Uterus (tissue), 4 donors: ENCODE measurements at places on chromosomes 2 and 18.

GRCh38 chr2:83584672-83585071 lies 874.4 kb downstream of the SUCLG1 start:
- DNase-seq, result no peak

GRCh38 chr18:37222354-37222998 lies 343.1 kb downstream of the CELF4 start:
- no peak for DNase-seq

GRCh38 chr2:81523344-81523743 lies 1218.8 kb upstream of the LRRTM1 start:
- DNase-seq, result no peak

DNA sequence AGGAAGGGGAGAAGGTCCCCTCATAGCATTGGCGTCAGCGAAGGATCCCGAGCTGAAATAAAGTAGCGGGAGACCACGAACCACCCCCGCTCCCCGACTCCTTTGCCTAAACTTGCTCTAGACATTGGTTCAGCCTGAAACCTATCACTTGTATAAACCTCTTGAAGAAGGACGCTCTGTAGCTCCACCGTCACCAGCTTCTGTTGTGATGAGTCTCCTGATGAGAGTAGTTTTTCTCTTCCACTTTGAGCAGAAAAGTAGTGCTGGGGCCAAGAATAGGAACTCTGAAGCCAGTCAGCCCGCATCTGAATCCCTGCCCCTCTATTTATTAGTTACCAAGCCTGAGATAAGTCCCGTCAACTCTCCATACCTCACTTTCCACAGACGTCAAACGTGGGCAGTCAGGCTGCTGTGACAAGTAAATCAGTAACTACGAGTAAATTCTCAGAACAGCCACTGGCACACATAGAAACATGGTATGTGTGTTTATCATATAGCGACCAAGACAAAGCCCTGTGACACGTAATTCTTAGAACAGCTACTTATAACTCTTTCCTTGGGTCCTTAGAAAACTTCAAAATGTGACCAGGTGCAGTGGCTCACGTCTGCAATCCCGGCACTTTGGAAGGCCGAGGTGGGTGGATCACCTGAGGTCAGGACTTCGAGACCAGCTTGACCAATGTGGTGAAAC lies 61.7 kb downstream of the CD226 start:
- DNase-seq, result no peak

- no peak for DNase-seq
Observed at GRCh38 chr18:7896805-7897518, 329.8 kb downstream of the PTPRM start.

- no peak for DNase-seq
Observed at GRCh38 chr2:216601632-216602409, 31.4 kb upstream of the IGFBP2 start.

- no peak for DNase-seq
Observed at GRCh38 chr18:37565101-37565976, at the start of gene CELF4. CELF4 (minus strand) TSS chr18:37565798.

DNA sequence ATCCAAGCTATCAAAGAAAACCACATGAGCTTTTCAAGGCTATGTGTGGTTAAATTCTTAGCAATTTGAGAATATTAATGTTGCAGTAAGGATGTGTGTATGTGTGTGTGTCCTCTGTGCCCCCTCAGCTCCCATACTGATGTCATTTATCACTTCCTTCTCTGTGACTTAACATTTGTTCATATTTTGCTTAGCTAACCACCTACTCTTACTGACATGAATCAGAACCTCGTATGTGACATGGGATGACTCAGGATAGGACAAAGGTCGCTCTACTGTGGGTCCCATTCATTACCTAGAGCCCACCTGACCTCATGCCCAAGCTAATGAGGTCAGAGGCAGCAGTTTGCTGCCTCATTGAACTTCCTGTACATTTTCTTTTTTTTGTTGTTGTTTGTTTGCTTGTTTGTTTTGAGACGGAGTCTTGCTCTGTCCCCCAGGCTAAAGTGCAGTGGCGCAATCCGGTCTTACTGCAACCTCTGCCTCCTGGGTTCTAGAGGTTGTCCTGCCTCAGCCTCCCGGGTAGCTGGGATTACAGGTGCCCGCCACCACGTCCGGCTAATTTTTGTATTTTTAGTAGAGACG lies 36.3 kb downstream of the MOGAT1 start:
- no peak for DNase-seq

- DNase-seq, result no peak
Observed at GRCh38 chr2:144517866-144518747, 1.8 kb downstream of the ZEB2 start.

DNA sequence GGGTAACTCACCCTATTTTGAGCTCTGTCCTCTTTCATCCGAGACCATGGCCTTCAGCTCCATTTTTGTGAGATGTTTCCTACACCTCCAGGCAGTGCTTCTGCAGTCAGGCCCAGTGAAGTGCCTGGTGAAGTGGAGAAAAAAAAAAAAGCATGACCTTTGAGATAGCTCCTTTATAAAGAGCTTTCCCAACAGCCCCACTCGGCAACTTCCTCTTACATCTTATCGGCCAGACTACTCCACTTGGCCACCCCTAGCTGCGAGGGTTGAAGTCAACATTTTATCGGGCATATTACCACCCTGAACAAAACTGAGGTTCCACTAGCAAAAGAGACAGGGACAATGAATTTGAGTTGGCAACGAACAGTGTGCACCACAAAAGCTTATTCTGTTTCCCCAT lies 124.8 kb upstream of the RNF152 start:
- no peak for DNase-seq

GRCh38 chr2:15833731-15834130 lies 106.6 kb upstream of the MYCN start:
- no peak for DNase-seq

DNA sequence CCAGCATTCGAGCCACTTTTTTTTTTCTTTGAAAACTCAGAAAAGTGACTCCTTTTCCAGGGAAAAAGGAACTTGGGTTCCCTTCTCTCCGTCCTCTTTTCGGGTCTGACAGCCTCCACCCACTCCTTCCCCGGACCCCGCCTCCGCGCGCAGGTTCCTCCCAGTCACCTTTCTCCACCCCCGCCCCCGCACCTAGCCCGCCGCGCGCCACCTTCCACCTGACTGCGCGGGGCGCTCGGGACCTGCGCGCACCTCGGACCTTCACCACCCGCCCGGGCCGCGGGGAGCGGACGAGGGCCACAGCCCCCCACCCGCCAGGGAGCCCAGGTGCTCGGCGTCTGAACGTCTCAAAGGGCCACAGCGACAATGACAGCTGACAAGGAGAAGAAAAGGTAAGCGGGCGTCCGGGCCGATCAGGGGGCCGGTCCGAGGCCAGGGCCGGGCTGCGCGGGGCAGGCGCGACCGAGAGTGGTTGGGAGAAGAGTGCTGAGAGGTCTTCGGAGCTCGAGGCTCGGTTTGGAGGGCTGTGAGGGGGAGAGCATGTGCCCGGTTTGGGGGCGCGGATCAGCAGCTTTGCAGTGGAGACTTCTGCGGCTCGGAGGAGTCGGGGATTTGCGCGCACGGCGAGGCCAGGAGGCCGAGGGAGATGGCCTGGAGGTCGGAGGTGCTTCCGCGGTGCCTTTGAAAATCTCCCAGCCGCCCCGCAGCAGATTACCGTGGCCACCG lies 502 bp downstream of the EPAS1 start:
- DNase-seq, result peak; percentile 73

DNA sequence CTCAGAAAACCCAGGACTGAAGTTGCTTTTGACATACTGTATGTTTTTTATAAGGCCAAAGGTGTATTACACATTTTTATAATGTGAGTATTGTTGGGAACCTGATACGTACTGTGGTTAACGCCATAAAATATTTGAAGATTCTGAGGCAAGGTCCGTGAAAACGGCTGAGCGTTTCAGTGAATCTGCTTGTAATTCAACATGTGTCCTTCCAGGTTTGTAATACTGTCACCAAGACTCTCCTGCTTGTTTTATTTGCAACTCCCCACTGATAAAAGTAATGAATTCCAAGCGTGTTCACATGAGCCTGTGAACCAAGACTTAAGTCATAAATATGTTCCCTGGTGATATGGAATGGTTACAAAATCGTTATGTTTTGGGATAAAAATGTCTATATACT lies 23.9 kb upstream of the FRZB start:
- DNase-seq, result no peak

DNA sequence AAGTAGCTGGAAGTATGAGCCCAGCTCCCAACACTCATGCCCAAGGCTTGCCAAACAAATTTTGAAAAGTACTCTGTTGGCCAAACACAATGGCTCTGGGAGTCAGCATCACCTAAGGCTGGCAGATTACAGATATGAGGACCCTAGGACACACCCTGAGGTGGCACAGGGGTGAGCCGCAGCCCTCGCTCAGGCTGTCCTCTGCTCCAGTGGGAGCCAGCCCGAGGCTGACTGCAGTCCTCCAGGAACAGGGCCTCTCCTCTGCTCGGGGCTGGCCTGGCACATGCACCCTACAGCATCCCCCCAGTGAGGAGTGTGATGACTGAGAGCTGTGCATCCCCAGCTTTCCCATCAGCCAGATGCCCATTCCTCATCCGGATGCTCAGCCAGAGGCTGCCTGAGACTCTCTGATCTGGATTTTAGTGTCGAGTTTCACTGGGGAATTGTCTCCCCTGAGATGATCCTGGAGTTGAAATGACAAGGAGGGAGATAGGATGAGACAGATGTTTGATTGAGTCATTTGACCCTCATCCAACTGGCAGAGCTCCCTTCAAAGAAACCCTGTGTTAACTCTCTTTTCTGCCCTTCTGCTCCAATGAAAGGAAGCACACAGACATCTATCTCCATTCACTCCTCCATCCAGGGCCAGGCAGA lies 269.3 kb upstream of the NCKAP5 start:
- no peak for DNase-seq

DNA sequence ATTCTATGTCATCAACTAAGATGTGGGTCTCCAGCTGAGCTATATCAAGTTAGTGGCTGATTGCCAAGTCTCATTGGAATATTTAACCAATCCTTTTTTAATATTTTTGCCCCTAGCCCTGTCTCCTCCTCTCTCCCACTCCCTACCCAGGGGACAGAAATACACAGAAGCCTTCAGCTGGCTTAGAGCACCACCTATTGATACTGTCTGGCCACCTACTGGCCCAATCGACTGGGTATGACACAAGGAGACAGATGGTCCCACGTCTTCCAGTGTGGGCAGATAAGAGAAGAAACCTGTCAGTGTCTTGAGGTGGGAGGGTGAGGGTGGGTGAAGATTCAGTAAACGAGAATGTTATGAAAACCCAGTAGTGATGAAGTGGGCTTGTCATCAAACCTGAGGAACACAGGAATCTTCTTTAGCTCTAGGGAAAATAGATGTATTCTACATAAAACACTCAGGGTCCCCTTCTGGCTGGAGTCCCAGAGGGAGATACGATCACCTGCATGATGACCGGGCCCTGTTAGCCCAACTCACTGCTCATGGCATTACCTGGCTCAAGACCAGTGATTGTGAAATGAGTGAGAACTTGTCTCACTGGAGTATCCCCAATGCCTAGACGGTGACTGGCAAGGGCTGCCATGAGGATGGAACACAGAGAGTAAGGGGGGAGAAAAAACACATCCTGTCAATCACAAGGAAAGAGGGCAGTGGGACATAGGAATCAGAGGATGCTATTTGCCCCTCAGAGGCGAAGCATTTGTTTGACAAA lies 26.7 kb downstream of the POLR1A start:
- DNase-seq, result peak; percentile 68

DNA sequence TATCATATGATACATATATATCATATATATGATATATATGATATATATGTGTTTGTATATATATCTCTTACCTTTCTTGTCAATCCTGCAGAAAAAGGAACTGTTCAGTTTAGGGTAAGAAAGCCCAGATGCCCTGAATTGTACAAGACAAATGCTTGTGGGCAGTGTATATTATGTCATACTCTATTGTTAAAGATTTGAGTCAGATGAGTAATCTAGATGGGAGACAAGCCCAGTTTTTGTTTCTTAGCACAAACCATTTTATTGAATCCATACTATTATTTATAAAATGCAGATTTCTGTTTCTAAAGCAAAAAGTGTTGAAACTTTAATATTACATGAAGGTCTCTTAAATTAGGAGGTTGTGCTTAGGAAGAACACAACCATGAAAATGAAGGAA lies 90.6 kb downstream of the VRK2 start:
- DNase-seq, result no peak

- DNase-seq, result no peak
Observed at GRCh38 chr18:49701190-49701589, 112.1 kb downstream of the ACAA2 start.

- DNase-seq, result no peak
Observed at GRCh38 chr2:127545189-127545588, 9.7 kb downstream of the MYO7B start.

GRCh38 chr2:72745679-72746368 lies 80.0 kb downstream of the EXOC6B start:
- DNase-seq, result no peak

DNA sequence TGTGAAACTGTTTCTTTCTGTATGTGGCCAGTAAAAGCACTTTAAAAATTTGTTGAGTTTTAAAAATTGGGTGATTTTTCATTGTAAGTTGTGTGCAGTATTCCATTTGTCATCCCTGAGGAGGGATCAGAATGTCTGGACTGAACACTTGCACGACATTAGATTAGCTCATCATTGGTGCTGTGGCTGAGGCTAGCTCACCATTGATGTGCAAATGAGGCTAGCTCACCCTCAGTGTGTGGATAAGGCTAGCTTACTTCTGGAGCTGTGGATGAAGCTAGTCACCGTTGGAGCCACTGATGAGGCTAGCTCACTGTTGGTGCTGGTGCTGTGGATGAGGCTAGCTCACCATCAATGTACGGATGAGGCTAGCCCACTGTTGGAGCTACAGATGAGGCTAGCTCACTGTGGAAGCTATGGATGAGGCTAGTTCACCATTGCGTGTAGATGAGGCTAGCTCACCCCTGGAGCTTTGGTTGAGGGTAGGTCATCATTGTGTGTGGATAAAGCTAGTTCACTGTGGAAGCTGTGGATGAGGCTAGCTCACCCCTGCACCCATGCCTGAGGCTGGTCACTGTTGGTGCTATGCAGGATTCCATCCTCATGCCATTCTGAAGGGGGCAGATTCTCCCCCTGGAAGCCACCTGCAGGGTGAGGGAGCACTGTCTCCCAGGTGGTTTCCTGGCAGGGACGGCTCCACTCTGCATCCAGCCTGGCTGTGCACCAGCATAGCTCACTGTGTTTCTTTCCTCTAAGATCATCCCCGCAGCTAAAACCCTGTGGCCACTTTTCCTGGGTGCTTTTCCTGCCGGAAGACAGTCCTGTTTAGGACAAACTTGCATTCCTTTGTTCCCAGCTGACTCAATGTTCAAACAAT lies 101.1 kb downstream of the TWIST2 start:
- no peak for DNase-seq

- DNase-seq, result no peak
Observed at GRCh38 chr18:35142275-35142615, 98.6 kb upstream of the ZNF397 start.

GRCh38 chr2:105460048-105460732 lies 61.3 kb upstream of the FHL2 start:
- no peak for DNase-seq

GRCh38 chr18:8708670-8709069 lies 3.3 kb downstream of the MTCL1 start:
- no peak for DNase-seq

DNA sequence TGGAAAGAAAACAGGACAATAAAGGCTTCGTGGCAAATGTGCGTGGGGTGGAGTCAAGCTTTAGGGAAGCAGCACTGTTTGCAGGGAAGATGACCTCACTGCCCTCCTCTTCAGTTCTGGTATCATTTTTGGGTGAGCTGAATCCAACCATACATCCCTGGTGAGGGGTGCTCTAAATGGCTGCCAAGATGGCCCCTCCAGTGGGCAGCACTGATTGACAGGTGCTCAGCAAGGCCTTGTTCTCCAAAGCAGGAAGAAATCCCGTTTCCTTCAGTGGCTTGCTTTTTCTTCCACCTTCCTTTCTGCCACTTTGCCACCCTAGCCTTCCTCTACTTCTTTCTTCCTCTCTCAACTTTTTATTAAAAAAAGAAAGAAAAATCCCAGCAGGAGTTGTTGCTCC lies 132.8 kb upstream of the SP5 start:
- no peak for DNase-seq
